Activated T-cell treated with anti-CD3 and anti-CD28 coated beads for 24 hours (primary cell): ENCODE measurements at places on chromosomes 11 and 22.

GRCh38 chr11:71093783-71094182 lies 158.6 kb downstream of the SHANK2 start:
- no peak for DNase-seq

GRCh38 chr11:130087294-130087926 lies 17.7 kb downstream of the APLP2 start:
- DNase-seq: no peak

DNA sequence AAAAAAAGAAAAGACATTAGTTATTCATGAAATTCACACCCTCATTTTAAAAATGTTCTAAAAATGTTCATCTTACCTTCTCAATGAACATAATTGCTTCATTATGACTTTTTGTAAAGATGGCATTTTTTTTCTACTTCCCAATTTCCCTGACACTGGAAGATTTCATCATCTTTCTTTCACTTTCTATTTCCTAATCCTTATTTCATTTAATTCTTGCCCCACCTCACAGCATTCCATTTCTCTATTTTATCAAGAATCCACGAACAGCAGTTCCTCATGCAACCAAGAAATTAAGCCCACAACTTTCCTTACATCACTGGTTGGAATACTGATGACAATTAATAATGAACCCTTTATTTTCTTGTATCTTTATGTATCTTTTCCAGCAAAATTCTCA lies 1.9 kb downstream of the PATL1 start:
- no peak for DNase-seq

DNA sequence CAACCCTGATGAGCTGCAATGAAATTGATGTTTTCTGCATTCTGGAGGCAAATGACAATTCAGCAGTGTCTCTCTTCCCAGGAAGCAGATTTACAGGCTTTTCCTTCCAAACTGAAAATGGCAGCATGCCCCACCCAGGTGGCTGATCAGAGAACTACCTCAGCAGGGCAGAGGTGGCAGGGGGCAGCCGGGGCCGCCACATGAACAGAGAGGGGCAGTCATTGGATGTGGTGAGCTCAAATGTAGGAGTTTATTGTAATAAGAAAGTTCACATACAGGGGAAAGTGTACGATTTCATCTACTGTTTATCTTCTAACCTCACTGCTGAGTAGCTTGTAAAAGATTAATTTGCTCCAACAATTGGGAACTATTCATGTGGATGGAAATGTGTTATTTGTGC lies 15.7 kb upstream of the PARVA start:
- DNase-seq: no peak

- no peak for DNase-seq
These were observed 43.5 kb downstream of the TPCN2 start for GRCh38 chr11:69092263-69092662.

- no peak for DNase-seq
These were observed 108.4 kb upstream of the TIMP3 start for GRCh38 chr22:32693102-32693501.

DNA sequence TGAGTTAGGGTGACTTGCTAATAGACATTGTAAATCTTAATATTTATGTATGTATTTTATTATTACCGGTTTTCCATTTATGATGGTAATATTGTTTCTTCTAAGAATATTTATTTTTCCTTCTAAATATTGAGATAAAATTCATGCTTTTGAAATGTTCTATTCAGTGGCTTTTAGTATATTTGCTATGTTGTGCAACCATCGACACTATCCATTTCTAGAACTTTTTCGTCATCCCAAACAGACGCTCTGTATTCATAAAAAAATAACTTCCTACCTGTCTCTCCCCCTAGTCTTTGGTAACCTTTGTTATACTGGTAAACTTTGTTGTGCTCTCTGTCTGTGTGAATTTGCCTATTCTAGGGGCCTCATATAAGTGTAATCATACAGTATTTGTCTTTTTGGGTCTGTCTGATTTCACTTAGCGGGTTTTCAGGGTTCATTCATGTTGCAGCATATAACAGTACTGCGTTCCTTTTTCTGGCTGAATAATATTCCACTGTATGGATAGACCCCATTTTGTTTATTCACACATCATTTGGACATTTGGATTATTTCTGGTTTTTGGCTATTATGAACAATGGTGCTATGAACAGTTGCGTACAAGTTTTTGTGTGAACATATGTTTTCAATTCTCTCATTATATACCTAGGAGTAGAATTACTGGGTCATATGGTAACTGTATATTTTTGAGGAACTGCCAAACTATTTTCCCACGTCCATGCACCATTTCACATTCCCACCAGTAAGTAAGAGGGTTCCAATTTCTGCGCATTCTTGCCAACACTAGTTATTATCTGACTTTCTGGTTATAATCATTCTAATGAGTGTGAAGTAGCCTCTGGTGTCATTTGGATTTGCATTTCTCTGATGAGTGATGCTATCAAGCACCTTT lies 15.9 kb downstream of the NEAT1 start:
- DNase-seq: no peak

- DNase-seq: no peak
These were observed 34.1 kb downstream of the HORMAD2 start for GRCh38 chr22:30114361-30114760.

- no peak for DNase-seq
These were observed 63.4 kb downstream of the AAMDC start for GRCh38 chr11:77884186-77884828.

GRCh38 chr11:124742555-124742954 lies 2.8 kb downstream of the NRGN start:
- no peak for DNase-seq

- no peak for DNase-seq
These were observed 13.0 kb downstream of the TUB start for GRCh38 chr11:8093931-8094575.

GRCh38 chr11:12741671-12742216 lies 67.5 kb downstream of the TEAD1 start:
- DNase-seq: no peak

DNA sequence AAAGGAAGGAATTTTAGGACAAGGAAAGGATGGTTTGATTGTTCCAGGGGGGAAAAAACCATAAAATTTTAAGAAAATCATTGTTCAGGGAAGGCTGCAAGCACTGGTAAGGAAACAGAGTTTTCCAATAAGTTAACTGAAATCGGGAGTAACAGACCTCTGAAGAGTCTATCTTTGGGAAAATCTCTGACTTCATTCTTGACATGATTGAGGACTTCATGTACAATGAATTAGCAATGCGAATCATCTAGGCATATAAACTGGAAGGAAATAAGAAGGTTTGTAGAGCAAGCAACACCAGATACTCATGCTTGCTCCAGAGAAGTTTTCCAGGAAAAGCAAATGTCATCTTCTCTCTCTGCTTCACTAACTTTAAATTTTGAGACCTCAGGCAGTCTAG lies 18.5 kb downstream of the APLP2 start:
- DNase-seq: no peak

DNA sequence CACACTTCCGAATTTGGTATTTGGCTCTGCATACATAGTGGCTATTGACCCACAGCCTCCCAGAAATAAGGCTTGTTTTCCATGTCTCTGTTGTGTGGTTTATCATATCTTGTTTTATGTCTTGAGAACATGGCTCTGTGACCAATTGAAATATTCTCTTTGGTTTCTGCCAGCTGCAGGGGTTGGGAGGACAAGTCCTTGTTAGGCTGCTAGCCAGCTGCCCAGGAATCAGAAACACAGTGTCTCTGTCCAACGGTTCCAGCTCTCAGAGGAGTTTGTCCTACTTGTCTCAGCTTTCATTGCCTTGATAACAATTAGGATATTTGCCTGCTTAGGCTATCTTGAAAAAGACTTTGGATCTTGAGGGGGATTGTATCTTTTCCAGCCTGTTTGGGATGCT lies 6.0 kb upstream of the SLC7A4 start:
- no peak for DNase-seq
